Epithelial cell of esophagus (primary cell): ENCODE measurements at places on chromosomes 7 and 10.

DNA sequence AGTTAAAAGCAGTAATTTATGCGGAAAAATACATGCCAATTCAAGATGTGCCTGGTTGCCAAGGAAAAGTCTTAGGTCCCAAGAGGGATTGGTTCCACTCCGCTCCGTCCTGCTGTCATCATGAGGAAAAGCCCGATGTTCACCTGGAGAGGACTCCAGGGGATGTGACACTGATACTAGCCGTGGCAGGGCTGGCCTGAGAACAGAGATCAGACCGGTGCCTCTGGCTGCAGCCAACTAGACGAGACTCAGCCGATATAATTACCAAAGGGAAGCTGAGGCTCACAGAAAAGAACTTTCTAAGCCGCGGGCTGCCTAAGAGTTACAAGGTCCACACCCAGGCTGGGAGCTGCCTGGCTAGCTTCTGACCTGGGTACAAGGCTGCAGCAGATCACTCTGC lies 81.3 kb upstream of the UNC5B start:
- DNase-seq, result no peak

DNA sequence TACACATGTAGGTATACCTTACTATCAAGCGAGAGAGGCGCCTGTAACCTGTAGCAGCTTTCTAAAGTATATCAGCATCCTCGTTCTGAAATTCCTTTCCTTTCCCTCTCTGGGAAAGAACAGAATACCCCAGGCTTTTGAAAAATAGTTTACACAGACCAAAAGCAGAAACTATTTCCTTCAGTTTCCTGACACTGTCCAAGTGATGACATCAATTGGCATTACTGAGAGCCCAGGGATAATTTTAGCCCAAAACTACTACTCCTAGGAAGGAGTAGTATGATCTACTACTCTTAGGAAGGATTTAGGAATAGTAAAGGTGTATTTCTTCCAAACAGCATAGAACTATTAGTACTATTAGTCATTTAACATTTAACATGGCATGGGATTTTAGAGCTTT lies 6.0 kb downstream of the GNG11 start:
- DNase-seq, result no peak

GRCh38 chr10:71429929-71430328 lies 33.2 kb downstream of the CDH23 start:
- DNase-seq, result no peak

- peak; percentile 6 for DNase-seq
These were observed 143.4 kb upstream of the GLI3 start for GRCh38 chr7:42380401-42380800.

- DNase-seq, result no peak
These were observed 471.2 kb downstream of the PLXNA4 start for GRCh38 chr7:132105096-132105495.

DNA sequence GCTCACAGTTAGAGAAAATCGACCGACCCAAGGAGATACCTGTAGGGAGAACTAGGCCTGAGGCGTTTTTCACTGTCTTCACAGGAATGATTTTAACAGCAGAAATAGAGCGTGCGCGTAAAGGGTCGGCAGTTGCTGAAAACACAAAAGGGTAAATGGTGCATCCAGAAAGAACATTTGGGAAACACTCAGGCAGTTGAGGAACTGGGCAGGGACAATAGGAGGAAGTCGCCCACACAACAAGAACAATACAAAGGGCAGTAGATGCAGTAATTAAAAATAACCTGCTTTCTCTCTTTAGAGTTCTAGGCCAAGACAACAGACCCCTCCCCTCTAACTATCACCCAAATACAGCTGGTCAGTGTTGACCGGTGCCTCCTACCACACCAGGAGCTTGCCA lies 126.6 kb downstream of the SORBS1 start:
- no peak for DNase-seq

- DNase-seq, result no peak
These were observed 98.0 kb downstream of the GRB10 start for GRCh38 chr7:50684713-50685075.

- no peak for DNase-seq
These were observed 14.9 kb upstream of the SRGN start for GRCh38 chr10:69073026-69073425.

GRCh38 chr10:51602326-51602725 lies 97.1 kb downstream of the CSTF2T start:
- no peak for DNase-seq

GRCh38 chr10:29857843-29858701 lies 201.3 kb downstream of the JCAD start:
- peak; percentile 82 for DNase-seq

DNA sequence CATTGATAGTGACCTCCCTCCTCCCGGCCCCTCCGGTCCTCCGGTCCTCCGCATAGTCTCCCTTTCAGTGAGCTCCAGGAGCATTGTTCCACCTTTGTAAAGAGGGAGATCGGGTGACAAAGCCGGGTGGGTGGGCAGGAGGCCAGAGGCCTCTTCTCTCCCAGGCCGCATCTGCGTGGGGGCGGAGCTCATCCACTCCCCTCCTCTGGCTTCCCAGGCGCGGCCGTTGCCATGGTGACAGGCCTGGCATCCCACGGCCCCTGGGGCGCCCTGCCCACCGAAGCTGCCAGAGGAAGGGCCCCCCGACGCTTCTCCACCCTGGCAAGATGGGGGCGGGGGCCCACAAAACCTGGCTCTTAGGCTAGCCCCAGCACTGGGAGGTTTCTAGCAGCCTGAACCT lies 4.4 kb upstream of the FZD9 start:
- DNase-seq, result no peak

DNA sequence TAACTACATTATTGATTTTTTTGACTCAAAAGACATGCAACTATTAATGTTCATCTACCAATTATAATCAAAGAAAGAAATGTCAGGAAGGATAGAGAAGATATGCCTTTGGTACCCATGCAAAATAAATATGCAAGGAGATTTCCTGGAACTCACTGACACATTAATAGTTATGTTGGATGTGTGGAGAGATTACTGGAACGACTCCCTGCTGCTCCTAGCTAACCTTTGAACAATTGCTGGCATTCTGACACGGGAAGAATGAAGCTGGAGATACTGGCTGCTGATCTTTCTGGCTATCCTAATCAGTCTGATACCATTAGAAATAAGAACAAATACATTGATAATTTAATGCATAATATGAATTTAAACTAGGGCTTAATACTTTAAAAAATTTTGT lies 507.9 kb upstream of the NRG3 start:
- no peak for DNase-seq

DNA sequence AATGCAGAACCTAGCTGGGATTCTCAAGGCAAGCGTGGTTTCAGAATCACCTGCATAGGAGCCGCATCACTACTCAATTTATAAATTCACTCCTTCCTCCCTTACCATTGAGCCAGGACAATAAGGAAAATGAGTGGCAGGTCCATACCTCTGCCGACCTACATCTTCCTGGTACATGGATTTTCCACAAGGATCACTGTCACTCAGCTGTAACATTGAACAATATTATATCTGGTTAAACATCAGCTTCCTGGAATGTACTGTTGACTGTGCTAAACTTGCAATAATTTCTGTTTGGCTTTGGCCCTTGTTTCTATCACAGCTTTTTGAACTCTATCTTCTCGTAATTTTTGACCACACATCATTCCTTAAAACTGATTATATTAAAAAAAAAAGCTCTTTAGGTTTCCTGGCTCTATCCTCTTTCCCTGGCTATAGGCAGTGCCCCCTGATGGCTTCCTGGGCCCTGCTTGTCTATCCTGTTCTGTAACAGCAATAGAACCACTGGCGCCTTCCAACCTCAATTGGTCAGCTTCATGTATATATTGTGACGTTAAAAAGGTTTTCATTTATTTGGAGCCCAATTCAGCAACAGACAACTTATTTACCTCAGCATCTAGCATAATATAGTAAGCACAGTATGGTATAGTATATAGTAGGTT lies 59.2 kb downstream of the RNLS start:
- DNase-seq, result no peak

GRCh38 chr10:5949009-5949759 lies 28.2 kb downstream of the IL15RA start:
- peak; percentile 77 for DNase-seq
